Activated CD4-positive, alpha-beta T cell treated with anti-CD3 and anti-CD28 coated beads, Interleukin-2, amount 10 ng/mL, durations not matched to agents 7 days and 5 days (primary cell): ENCODE measurements at places on chromosomes 16 and 17. TPM values are rescaled to one million over a fixed set of nuclear protein-coding genes. Genes with fewer than 3 reads are reported as not detected.

The TVP23A gene
- not detected for total RNA-seq

The PCGF2 gene
- 0.23 TPM for total RNA-seq

The TUBD1 gene
- total RNA-seq, result 13.8 TPM

The KRT27 gene
- total RNA-seq, result not detected

The IRF8 gene
- 11.6 TPM for total RNA-seq

The TBC1D3G gene
- total RNA-seq, result not detected

The SLC5A2 gene
- total RNA-seq, result 0.52 TPM

The TBC1D3B gene
- total RNA-seq, result 3.3 TPM

The CHST4 gene
- total RNA-seq, result not detected

The SSTR5 gene
- not detected for total RNA-seq

The NKD1 gene
- 0.81 TPM for total RNA-seq

The ALG1 gene
- 24.5 TPM for total RNA-seq

The WDR59 gene
- 65.8 TPM for total RNA-seq

The XAF1 gene
- total RNA-seq, result 446 TPM

The SLFN14 gene
- total RNA-seq, result not detected

The RGS11 gene
- total RNA-seq, result not detected

The KRT40 gene
- not detected for total RNA-seq

The CLEC19A gene
- not detected for total RNA-seq

The HEATR9 gene
- 0.27 TPM for total RNA-seq

The SEC14L1 gene
- 56.6 TPM for total RNA-seq

The PPY gene
- total RNA-seq, result not detected

The HSPB9 gene
- not detected for total RNA-seq

The EVPLL gene
- total RNA-seq, result not detected

The KDM8 gene
- 22.5 TPM for total RNA-seq

The TXNL4B gene
- 16.0 TPM for total RNA-seq

The UNC45B gene
- 0.10 TPM for total RNA-seq

The CRYBA1 gene
- not detected for total RNA-seq

The CD2BP2 gene
- 65.0 TPM for total RNA-seq

The HBA2 gene
- total RNA-seq, result not detected

The PABPN1L gene
- total RNA-seq, result not detected

The SLC47A1 gene
- total RNA-seq, result not detected

The WFDC1 gene
- total RNA-seq, result not detected

The LRRC75A gene
- total RNA-seq, result 2.0 TPM

The UBALD2 gene
- 399 TPM for total RNA-seq

The SLC12A3 gene
- total RNA-seq, result not detected

The C16orf96 gene
- 0.21 TPM for total RNA-seq

The DHX40 gene
- total RNA-seq, result 17.9 TPM

The NPIPA5 gene
- total RNA-seq, result 0.87 TPM

The NHERF2 gene
- total RNA-seq, result 1.4 TPM

The CRHR1 gene
- total RNA-seq, result not detected

The OGFOD1 gene
- total RNA-seq, result 43.8 TPM

The ZKSCAN2 gene
- 4.7 TPM for total RNA-seq

The ARL4D gene
- 2.1 TPM for total RNA-seq

The WNT3 gene
- not detected for total RNA-seq

The CAPNS2 gene
- not detected for total RNA-seq

The ARL5C gene
- total RNA-seq, result not detected

The CEP112 gene
- total RNA-seq, result 4.2 TPM

The TBC1D3C gene
- not detected for total RNA-seq

The TSPOAP1 gene
- total RNA-seq, result 57.5 TPM

The KSR1 gene
- 43.1 TPM for total RNA-seq

The FBXL16 gene
- 12.7 TPM for total RNA-seq

The KCNAB3 gene
- total RNA-seq, result 12.4 TPM

The ZSCAN32 gene
- 21.4 TPM for total RNA-seq

The CNGB1 gene
- not detected for total RNA-seq

The DRC7 gene
- not detected for total RNA-seq

The VTN gene
- 0.12 TPM for total RNA-seq

The HNF1B gene
- not detected for total RNA-seq

The OR3A2 gene
- 1.4 TPM for total RNA-seq

The TPSG1 gene
- not detected for total RNA-seq
